ENCODE measurements at places on chromosomes 6 and 20.

DNA sequence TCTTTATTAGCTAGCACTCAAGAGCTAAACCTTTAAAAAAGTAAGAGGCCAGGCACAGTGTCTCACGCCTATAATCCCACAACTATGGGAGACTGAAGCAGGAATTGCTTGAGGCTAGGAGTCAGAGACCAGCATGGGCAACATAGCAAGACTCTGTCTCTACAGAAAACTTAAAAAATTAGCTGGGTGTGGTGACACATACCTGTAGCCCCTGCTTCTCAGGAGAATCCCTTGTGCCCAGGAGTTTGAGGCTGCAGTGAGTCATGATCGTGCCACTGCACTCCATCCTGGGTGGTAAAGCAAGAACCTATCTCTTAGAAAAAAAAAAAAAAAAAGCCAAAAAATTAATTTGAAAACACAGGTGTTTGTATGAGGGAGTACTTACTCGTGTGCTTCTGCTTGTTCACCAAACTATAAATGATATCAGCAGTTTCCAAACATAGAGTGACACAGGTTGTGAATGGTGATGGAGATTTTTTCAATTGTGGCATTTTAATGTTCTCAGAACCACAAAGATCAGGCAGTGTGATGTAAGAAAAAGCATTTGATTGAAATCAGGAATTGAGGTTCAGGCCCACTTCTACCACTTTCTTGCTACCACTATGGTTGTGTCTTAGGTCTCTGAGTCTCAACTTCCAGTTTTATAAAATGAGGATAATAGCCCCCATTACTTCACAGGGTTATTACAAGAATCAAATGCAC is 104.9 kb downstream of the FOXO3 start:
- no peak for DNase-seq

DNA sequence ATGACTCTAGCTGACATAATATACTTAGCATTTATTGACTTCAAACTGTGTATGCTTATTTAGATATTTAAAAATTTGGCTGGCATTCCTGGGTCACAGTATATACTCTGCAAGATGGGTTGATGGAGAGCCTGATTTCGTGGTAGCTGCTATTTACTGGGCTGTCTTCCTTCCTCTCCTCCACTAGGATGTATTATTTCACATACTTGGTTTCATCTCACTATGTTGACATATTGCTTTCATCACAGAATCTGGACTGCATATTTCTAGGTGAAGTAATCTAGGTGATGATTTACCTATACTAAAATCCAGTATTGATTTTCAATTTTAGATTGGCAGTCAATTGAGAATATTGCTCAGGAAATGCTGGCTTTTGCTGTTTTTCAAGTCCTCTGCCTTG is 15.7 kb downstream of the AFDN start:
- no peak for DNase-seq

DNA sequence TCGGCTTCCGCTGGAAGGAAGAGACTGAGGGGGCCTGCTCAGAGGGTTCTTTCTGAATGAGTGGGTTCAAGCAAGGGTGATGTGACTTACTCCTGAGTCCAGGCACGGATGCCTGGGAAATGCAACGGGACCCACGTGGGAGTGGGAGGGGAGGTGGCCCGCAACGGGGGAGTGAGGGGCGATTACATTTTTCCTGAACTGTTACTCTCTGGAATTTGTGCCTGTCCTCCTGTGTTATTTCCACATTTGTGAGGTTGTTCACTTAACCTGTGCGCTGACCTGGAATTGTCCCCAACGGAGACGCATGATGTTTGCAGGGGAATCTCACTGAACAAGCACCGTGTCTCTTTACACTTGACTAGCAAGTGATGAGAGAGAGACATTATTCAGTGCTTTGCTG is 209.4 kb downstream of the CDH4 start:
- DNase-seq, result no peak

DNA sequence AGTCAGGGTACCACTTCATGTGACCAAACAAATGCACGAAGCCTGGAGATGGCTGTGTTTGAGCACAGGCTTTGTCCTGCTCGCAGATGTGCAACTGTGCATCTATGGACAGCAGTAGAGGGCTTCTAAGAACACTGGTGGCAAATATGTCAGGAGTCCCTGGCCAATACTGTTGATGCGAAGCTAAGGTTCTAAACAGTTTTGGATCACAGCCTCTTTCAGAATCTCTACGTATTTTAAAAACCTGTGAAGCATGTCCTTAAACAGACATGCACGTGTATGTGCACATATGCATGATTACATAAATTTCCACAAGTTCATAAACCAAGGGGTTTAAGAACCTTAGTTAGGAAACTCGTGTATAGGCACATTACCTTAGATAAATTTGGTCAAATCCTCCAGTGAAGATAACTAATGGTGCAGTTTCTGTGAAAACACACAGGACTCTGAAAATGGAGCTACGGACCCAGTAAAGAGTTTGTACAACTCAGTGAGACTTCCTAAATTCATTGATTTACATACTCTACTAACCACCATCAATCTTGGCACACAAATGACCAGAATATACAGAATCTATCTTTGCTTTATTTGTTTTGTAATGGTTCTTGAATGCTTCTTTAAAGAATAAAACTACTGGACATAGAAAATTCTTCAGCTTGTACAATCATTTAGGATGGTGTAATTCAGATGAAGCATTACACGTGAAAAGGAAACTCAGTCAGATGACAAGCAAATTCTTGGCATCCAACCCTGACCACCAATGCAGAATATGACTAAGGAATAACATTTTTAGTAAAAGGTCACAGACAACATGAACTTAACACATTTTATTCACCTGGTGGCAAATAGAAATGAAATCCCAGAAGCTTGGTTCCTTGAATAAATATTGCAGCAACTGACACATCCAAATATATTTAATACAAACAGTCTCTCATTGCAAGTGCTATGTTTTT is 27.4 kb downstream of the KCNQ5 start:
- peak; percentile 78 for DNase-seq

DNA sequence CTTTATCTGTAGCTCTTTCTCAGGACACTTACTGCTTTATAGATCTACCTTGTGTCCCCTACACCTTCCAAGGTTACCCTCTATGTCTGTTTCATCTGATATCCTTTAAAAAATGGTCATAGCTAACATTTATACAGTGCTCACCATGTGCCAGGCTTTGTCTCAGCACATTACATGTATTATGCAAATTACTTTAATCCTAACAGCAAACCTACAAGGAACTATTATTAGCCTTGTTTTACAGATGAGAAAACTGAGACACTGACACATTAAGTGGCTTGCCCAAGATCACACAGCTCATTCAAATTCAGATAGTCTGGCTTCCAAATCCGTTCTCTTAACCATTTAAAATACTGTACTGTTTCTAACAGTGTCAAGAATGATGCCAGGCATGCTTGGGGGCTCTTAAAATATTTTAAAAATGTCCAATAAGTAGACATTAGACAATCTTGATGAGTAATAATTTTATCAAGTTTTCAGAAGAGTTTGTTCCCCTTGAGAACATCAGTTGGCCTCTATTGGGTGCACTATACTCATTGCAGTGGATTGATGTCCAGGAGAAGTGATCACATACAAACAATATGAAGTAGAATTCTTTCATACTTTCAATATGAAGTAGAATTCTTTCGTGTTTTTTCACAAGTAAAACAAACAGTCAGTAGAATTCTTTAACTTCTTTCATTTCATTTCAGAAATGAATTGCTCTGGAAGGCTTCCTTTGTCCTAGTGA is 69.6 kb downstream of the DNAH8 start:
- no peak for DNase-seq

DNA sequence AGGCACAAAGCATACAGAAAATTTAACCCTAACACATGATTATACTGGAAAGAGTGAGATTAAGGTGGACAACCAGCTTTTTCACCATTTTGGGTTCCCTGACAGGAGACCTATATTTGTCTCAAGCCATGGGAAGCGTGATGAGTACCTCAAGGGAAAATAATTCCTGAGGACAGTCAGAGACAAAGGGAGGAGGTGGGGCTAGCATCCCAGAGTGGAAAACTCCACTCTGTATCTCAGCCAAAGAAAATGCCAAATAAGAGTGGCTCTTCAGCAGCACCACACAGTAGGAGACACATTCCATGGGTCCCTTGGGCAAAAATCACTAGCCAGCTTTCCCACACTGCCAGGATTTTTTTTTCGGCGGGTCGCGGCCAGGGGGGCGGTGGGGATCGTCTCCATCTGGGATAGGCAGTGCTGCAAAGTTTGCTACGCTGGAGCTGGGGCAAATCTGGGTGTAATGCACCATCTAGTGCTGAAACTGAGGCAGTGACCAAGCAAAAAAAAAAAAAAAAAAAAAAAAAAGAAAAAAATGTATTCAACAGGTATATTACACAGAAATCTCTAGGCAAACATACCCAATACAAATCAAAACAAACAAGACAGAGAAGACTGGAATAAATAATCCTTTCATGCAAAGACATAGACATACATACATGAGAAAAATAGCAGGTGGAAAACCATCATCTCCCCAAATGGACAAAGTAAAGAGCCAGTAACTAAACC is 77.3 kb upstream of the SLC35F1 start:
- no peak for DNase-seq
